ENCODE measurements at places on chromosomes 4 and X.
A peak's percentile ranks its signal among the peaks of the same experiment; 100 is the strongest.

- no peak for DNase-seq
Observed at GRCh38 chrX:48999030-48999429, 3.0 kb downstream of the GRIPAP1 start.

DNA sequence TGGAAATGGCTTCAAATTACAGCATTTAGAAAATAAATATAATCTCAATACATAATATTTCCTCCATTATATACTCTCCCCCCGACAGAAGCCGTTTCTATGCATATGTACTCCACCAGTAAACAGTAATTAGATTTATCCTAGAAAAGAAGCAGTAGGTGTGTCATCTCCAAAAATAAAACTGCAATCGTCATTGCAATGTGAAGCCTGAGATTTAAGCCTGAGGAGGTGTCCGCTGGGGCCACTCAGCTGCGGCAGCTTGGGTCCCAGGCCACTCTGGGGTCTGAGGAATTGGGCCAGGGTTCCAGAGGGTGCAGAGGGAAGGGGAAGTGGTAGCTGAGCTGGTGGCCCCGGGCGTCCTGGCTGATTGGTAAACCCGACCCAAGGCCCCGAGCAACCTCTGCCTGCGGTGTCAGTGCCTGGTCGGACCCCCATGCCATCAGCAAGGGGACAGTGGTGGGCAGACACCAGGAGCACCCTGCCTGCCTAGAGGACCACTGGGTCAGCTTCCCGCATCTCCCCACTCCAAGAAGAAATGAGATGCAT, 7.8 kb upstream of the MXD4 start:
- DNase-seq, result no peak

DNA sequence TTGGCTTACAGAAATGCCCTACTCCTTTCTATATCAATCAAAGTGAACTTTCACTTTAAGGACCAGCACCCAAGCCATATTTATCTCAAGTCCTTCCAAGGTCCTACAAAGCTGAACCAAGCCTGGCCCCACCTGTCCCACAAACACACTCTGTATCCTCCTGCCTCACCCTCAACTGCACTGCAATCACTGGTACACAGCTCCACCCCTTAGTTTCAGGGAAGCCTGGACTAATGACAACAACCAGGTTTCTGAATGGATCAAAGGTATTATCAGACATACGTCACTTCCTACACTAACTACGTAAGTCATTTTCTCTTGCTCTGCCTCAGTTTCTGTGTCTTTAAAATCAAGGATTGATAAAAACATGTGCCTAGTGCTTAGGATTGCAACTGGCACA, 205.6 kb upstream of the HS3ST1 start:
- DNase-seq, result no peak

DNA sequence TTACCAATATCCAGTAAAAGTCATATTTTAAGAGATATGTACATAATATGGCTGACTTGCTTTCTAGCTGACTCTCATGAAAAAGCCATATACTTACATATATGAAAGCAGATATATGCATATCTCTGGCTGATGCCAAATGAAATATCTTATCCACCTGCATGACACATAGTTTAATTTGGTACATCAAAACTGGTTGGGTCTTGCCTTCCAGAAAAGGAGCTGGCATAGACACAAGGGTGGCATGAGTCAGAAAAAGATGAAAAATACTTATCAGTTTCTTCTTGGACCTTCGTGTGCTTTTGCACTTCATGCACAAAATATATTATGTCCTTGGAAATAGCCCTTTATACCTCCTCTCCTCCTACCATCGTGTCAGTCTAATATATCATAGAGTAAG, 32.1 kb downstream of the TIGD4 start:
- DNase-seq, result no peak

GRCh38 chr4:57405359-57405758, 295.2 kb upstream of the IGFBP7 start:
- peak; percentile 38 for DNase-seq

GRCh38 chrX:21837056-21837455, 2.4 kb upstream of the MBTPS2 start:
- no peak for DNase-seq

- no peak for DNase-seq
Observed at GRCh38 chrX:95791876-95792275, 892.8 kb upstream of the DIAPH2 start.

DNA sequence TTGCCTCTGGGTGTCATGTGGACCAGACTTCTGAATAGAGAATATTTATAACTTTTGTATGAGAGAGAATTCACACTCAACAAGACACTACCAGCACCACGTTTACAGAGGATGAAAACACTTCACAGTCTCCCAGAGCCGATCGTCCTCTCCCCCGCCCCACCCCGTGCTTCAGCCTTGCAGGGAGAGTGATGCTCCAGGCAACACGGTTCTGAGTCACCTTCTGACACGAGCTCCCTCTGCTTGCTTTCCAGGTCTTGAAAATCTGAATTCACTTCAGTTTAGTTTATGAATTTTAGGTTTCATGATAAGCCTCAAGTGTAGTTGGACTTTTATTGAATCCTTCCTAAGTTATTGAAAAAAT, 59.8 kb downstream of the CPLX1 start:
- no peak for DNase-seq

GRCh38 chr4:158371158-158371557, 150.5 kb upstream of the RXFP1 start:
- DNase-seq, result no peak

- no peak for DNase-seq
Observed at GRCh38 chr4:122692641-122693520, 39.6 kb upstream of the BBS12 start.

GRCh38 chr4:101850698-101851097, 60.2 kb downstream of the BANK1 start:
- DNase-seq, result no peak

DNA sequence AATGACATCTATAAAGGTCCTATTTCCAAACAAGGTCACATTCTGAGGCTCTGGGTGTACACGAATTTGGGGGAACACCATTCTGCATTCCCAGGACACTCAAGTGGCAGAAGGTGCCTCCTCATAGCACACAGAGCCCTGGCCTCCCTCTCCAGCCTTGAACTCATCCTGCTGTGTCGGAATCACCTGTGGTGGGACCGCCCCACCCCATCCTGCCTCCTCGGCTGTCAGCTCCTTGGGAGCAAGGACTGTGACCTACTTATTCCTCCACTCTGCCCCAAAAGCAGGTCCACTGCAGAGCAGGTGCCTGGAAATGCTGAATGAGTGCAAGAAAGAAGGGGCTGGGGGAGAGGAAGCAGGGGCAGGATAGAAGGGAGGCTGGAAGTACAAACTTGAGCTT, 33.5 kb downstream of the HTRA3 start:
- no peak for DNase-seq

DNA sequence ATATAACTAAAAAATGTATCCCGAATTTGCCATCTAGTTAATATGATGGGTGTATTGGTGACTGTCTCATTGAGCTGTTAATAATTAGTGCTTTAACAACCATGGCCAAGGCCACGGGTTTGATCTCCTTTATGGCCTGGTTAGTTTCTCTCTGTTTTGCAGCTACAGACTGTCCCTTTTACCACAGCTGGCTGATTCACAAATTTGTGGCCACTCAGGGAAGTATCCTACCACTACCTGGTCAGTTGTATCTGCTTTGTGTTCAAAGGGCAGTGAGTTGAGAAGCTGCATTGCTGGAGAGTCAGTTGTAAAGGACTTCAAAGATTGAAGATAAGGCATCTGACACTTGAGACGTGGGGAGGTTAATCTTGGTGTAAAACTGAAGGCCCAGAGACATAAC, 219.1 kb upstream of the BMP3 start:
- no peak for DNase-seq
